ENCODE measurements at places on chromosomes 2 and 18.

- no peak overlapping the region for H3K27ac ChIP-seq
- H3K36me3 ChIP-seq, result no peaks in the 10 kb centered on the region
- H3K4me1 ChIP-seq, result no peaks in the 10 kb centered on the region
- DNase-seq, result no peak
- H3K4me3 ChIP-seq, result no peak overlapping the region
Observed at GRCh38 chr2:141994066-141994465, 136.8 kb downstream of the LRP1B start.

DNA sequence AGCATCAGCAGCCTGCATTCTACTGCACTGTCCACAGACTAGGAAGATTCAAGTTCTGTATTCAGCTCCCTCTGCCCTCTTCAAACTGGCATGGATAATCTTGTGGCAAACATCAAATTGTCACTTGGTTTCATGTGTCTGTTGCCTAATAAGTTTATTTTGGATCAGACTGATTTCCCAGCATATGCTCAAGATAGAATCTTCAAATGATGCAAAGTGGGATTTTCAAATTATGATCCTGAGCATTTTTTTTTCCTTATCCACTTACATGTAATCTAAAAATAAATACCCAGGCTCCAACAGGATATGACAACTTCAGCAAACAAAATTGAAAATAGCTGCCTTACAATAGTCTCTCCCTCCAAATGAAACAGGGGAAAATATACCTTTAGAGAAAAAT, 160.9 kb upstream of the VRK2 start:
- DNase-seq, result no peak
- H3K27ac ChIP-seq, result no peak overlapping the region
- H3K4me3 ChIP-seq, result no peak overlapping the region
- no peaks in the 10 kb centered on the region for H3K27me3 ChIP-seq

GRCh38 chr2:156429211-156429610, 7.0 kb upstream of the GPD2 start:
- no peak overlapping the region for H3K4me3 ChIP-seq
- H3K36me3 ChIP-seq, result no peaks in the 10 kb centered on the region
- DNase-seq, result no peak
- no peaks in the 10 kb centered on the region for H3K27me3 ChIP-seq
- H3K4me1 ChIP-seq, result peaks cover 8% of the 10 kb centered on the region

- H3K36me3 ChIP-seq, result peaks cover 34% of the 10 kb centered on the region
- H3K27ac ChIP-seq, result no peak overlapping the region
- peaks cover 8% of the 10 kb centered on the region for H3K4me1 ChIP-seq
- DNase-seq, result no peak
- H3K27me3 ChIP-seq, result no peaks in the 10 kb centered on the region
Observed at GRCh38 chr18:51074605-51075004, 44.6 kb downstream of the SMAD4 start.

All from adrenal gland (tissue), 19 donors.